Bronchial epithelial cell (primary cell): ENCODE measurements at places on chromosomes 3 and 15. TPM values are rescaled to one million over a fixed set of nuclear protein-coding genes. Genes with fewer than 3 reads are reported as not detected.

- no peak for DNase-seq
Observed at GRCh38 chr3:71107926-71108325, 475.6 kb downstream of the FOXP1 start.

DNA sequence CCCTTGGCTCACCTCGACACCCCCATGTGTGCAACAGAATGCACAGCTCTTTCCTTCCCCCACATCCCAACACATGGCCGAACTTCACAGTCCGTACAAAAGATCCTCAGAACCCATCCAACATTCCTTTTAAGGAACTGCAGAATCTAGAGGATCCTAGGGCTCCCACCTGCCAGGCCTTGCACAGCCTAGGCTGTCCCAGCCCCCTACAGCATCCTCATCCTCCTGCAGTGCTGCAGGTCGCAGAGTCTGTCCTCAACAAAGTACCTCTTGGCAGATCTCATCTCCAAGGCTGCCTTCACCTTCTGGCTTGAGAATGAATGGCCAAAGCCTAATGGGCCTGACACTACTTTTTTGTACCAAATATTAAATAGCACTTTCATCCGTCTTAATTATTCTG lies 19.8 kb downstream of the PRR23E start:
- no peak for DNase-seq

GRCh38 chr15:89803941-89804800 lies 10.5 kb downstream of the ANPEP start:
- no peak for DNase-seq

- DNase-seq = peak; percentile 81
Observed at GRCh38 chr15:28960979-28961378, 75.2 kb downstream of the APBA2 start.

GRCh38 chr15:64599716-64600115 lies 139.3 kb downstream of the ZNF609 start:
- peak; percentile 74 for DNase-seq

DNA sequence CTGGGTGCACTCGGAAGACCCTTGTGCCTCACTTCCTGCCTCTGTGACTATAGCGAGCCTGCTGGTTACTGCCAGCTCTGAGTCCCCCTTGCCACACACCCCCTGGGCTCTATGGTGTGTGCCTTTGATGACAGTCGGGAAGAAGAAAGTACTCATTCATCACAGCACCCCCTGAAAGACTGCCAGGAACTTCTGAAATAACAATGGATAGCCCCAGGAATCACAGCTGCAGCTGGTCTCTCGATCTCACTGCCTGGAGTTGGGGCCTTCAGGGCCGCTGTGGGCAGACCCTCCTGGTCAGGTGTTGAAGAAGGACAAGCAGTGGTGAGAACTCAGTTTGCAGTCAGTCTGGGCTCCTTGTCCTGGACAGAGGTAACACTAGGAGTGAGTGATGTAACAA lies 9.8 kb upstream of the RPP14 start:
- no peak for DNase-seq

The FAM174B gene
- 0.53 and 4.6 TPM in 2 replicates for total RNA-seq
